ENCODE measurements at places on chromosomes 2 and 18.

- no peak for DNase-seq
Observed at GRCh38 chr2:34093790-34094189, 494.7 kb upstream of the FAM98A start.

GRCh38 chr2:21453723-21454450 is 330.1 kb downstream of the TDRD15 start:
- no peak for DNase-seq

GRCh38 chr2:99708231-99708630 is 218.4 kb upstream of the REV1 start:
- DNase-seq, result no peak

GRCh38 chr2:42457011-42457410 is 36.8 kb downstream of the KCNG3 start:
- no peak for DNase-seq

DNA sequence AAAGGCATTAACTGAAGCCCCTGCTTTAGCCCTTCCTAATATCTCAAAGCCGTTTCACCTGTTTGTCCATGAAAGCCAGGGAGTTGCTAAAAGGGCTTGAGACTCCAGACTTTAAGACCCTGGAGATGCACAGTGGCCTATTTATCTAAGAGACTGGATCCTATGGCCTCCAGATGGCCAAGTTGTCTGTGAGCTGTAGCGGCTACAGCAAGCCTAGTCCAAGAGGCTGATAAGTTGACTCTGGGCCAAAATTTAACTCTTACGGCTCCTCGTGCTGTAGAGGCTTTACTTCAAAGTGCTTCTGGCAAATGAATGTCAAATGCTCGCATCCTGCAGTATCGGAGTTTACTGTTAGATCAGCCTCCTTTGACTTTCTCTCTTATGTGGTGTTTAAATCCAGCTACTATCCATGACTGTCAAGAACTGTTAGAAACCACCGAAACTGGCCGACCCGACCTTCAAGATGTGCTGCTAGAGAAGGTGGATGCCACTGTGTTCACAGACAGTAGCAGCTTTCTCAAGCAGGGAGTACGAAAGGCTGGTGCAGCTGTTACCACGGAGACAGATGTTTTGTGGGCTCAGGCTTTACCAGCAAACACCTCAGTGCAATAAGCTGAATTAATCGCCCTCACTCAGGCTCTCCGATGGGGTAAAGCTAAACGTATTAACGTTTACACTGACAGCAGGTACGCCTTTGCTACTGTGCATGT is 336.7 kb upstream of the CNTNAP5 start:
- no peak for DNase-seq

- no peak for DNase-seq
Observed at GRCh38 chr18:3654442-3655253, 204.7 kb downstream of the TGIF1 start.

- no peak for DNase-seq
Observed at GRCh38 chr18:6509832-6510231, 95.1 kb upstream of the L3MBTL4 start.

DNA sequence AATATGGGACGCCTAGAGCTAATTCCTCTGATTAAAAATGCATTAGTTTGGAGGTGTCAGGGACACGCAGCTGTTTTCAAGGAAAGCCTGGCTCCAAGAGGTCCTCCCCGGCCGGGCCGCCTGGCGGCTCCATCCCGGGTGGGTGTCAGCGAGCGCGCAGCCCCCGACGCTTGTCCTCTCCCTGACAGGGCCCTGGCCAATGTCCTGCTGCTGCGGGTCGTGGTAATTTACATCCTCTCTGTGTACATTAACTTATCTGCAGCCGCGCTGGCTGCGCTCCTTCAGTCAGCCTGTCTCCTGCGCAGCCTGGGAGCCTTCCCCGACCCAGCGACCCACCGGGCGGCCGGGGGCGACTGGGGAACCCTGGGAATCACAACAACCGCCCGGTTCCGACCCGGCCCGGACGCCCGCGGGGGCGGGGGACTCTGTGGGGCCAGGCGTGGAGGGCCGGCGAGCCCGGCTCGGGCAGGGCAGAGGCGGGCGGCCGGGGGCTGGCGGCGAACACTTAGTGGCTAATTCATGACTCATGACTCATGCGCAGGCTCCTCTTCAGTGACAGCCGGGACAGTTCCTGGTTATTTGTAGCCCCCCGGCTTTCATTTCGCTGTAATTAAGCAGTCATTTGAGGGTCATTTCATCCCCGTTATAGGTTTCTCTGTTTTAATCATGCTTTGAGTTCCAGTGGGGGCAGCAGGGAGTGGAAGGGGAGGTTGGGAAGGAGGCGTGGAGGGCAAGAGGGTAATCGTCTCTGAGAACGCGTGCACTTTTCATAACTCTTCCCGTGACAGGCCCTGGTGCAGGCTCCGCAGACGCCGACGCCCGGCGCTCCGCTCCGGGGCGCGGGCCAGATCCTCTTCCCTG is 141.9 kb upstream of the CTAGE1 start:
- DNase-seq, result no peak

DNA sequence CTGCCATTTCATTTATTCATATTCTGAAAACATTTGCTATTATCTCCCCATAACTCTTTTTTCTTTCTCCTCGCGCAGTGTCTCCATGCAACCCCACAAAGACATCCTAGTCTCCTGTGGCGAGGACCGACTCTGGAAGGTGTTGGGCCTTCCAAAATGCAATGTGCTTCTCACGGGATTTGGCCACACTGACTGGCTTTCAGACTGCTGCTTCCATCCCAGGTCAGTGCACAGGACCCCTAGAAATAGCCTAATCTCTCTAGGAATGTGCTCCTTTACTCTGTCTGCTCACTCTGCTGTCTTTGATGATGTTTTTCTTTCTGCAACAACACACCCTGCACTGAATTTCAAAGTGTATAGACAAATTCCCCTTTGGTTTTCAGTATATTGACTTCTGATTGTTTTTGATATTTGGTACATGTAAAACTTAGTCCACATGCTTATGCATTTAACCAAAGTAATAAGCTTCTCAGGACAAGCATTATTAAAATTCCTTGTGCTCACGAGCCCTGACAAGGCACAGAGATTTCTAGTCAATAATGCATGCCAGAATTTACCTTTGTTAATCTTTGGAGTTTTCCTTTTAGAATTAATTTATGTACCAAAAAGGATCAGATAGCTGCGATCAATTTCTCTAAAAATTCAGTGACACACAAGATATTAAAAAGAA is 548.3 kb upstream of the VWC2L start:
- DNase-seq, result no peak

- DNase-seq, result peak; percentile 21
Observed at GRCh38 chr2:224584785-224585210, 365 bp downstream of the CUL3 start.

- peak; percentile 13 for DNase-seq
Observed at GRCh38 chr2:38751596-38752410, 642 bp upstream of the SRSF7 start.

- no peak for DNase-seq
Observed at GRCh38 chr2:177595126-177595845, 202.7 kb downstream of the AGPS start.

- no peak for DNase-seq
Observed at GRCh38 chr18:77985526-77986281, 736.1 kb downstream of the GALR1 start.

DNA sequence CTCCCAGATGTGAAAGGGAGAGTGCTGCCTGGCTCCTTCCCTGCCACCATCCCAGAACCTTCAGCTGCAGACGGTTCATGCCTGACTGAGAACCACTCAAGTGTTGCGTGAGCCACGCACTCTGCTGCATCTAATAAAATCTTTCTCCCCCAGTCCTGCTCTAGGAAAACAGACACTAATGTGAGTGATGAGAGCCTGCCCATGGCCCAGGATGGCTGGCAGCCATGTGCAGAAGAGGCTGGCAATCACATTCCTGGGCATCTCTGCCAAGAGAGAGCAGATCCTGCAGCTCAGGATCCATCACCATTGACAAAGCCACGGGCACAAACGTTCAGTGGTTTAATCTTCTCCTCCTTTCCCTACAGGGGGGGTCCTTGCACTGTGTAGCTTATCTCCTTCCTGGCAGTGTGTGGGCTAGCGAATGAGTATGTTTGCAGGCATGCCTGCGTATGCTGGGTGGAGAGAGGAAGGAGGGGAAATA is 477.5 kb downstream of the SLC4A3 start:
- DNase-seq, result no peak

DNA sequence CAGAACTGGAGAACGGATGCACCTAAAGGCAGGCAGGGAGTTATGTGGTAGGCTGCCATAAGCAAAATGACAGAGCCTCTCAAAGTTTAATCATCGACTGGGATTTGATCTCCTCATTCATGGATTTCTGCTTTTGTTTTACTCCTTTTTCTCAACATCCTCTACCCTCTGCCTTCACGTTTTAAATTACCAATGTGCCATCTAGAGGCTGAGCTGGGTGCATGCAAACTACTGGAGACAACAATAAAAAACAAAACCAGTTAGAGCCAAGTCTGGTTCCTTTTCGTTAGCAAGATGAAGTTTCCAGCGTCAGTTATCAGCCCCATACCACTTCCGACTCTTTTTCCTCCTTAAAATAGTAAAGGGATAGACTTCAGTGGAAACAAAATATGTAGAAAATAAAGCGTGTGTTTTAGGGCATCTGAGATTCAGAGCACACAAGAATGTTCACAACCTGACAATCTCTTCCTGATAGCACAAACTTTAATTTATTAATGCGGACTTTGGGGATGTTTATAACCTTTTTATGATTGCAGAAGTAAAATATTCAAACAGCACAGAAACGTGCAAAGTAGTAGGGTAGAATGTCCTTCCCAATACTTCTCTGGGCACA is 117.0 kb downstream of the LAMA1 start:
- DNase-seq, result no peak

DNA sequence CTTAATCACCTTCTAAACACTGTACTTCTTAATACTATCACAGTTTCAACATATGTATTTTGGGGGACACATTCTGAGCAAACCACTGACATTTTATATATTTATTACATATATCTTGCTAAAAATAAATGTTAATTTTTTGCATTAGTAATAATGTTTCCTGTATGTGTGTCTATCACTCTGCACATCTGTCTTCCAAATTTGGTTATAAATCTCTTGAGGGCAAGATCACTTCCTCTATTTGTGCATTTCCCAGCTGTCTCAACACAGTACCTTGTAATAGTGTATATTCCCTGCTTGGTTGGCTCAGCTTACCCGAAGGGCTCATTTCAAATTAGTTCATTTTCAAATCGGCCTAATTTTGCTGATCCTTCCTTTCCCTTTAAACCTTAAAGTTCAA is 617.1 kb upstream of the GYPC start:
- no peak for DNase-seq

DNA sequence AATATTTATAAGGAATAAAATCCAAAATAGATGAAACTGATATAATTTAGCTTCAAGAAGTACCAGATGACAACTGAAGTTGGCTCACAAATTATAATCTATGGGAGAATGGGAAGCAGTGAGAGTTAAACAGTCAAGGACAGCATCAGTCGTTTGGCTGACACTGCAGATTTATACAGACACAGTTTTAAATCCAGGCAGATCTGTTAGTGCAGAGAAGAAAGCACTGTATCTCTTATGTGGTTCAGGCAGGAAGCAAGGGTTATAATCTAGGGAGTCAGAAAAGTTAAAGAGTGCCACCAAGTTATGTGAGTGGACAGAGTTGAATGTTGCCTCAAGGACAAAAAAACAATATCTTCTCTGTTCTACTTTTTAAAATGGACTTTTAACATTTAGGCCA is 880.2 kb downstream of the TSN start:
- no peak for DNase-seq

DNA sequence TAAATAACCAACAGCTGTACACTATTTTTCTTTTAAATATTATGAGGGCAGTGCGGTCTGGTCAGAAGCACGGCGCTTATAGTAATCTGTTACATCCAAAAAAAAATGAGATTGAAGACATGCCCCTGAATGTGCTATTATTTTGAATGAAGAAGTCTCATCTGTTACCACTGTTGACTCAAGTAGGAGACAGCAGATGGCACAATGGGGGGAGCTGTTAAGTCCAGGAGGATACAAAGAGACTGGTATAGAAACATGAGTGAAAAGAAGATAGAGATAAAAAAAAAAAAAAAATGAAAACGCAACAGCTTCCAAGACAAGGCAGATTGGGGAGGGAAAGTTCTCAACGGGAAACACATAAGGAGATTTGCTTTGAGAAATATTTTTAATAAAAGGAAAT is 425.5 kb upstream of the PKDCC start:
- DNase-seq, result no peak

- DNase-seq, result no peak
Observed at GRCh38 chr2:18055290-18055689, 176.8 kb downstream of the KCNS3 start.

- DNase-seq, result no peak
Observed at GRCh38 chr2:153812632-153813031, 59.1 kb upstream of the GALNT13 start.

GRCh38 chr2:98479959-98480524 is 35.4 kb downstream of the INPP4A start:
- DNase-seq, result no peak

DNA sequence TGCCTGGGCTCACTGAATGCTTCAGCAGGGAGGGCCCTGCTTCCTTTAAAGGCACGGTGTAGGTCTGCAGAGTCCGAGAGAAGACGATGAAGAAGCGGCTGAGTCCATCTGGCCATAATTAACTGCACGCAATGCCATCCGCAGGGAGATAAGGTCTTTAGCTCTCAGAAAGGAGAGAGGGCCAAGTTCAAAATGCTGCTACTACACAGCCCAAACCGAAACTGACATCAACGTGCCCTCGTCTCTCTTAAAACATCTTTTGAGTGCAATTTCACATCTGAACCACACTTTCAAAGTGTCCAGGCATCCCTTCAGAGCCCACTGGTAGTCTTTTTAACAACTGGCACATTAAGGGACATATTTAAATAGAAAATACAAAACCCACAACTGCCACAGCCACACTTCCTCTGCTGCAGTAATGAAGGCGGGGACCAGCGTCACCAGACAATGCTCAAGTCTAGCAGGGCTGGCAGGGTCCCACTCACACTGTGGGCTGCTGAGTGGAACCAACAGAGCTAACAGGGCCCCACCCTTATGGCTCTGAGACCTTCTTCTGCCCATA is 35.8 kb downstream of the ST3GAL5 start:
- DNase-seq, result peak; percentile 34

DNA sequence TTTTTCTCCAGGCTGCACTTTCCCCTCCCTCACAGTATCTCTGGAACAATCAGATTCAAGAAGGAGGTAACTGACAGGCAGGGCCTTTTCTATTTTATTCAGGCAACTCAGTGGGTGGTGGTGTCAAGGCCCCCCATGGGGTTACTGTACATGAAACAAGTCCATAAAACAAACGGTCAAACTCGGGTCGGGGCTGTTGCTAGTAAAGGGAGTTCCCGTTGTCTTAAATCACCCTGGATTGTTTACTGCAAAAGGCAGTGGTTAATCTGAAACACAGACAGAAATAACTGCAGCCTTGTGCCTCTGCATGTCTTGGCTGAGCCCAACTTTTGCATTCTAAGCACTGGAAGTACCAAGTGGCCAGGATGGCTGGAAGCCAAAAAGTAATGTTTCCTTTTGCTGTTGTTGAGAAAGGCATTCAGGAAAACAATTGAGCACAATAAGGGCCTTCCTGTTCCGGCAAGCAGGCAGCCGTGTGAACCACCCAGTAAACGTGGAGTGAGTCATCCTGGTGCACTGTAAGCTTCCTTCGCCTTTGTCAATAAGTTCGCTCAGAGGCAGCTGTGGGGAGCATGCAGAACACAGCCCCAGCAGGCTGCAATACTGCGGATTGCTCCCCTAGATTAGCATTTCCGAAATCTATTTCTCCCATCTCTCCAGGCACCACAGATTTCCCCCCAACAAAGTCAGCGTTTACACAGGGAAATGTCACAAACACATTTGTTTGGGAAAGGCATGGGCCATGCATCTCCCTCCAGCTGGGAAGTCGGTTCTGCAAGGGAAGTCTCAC is 149.6 kb downstream of the IRS1 start:
- no peak for DNase-seq

GRCh38 chr2:207352978-207353671 is 176.6 kb upstream of the CREB1 start:
- no peak for DNase-seq

Data from stimulated activated CD8-positive, alpha-beta memory T cell treated with anti-CD3 and anti-CD28 coated beads, Interleukin-7, amount 100 ng/mL, for 1 hour (primary cell).